ENCODE measurements at places on chromosomes 4 and X.

DNA sequence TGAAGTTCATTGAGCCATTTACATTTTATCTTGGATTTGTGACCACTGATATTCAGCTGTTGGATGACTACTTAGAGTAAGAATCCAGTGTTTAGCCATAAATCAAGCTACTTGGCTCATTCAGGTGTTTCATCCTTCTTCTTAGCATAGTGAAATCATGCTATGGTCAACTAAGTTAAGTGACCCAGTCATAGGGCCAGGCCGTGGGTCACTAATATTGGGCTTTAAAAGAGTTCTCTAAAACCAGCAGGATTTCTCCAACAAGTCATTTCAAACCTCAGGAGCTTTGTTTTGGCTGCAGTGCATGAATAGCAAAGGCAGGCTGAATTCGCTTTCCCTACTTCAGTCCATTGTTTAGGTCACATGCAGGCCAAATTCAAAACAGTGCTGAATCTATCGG is 181.0 kb downstream of the MAML3 start:
- no peak for DNase-seq

DNA sequence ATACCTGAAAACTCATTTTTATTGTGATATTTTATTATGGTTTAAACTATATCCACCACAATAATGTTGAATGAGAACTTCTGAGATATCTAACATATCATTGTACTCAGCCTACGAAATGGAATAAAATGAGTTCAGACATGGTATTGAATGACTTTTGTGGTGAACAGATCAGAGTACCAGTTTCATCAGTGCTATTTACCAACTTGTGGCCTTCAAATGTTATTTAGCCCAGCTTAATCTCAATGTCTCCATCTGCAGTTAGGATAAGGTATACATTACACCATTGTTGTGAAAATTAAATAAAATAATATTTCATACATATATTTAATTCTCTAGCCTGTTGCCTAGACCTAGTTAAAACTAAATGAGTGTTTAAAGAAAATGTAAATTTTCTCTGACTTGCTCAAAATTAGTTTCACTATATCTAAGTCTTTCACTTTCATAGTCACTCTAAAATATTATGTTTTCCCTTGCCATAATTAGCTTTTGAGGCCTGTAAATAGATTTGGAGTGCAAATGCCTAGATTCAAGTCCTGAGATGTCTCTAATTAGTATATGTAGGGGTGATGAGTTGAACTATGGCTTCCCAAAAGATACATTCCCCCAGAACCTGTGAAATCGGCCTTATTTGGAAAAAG is 594.2 kb downstream of the STPG2 start:
- DNase-seq, result no peak

- no peak for DNase-seq
Observed at GRCh38 chrX:24117258-24117657, 32.3 kb upstream of the ZFX start.

GRCh38 chrX:102745513-102745856 is 24.9 kb downstream of the GPRASP3 start:
- DNase-seq, result no peak
